ENCODE measurements at places on chromosomes 11 and 22.
A peak's percentile ranks its signal among the peaks of the same experiment; 100 is the strongest.

GRCh38 chr11:87076260-87076783 is 38.6 kb downstream of the TMEM135 start:
- DNase-seq, result no peak

DNA sequence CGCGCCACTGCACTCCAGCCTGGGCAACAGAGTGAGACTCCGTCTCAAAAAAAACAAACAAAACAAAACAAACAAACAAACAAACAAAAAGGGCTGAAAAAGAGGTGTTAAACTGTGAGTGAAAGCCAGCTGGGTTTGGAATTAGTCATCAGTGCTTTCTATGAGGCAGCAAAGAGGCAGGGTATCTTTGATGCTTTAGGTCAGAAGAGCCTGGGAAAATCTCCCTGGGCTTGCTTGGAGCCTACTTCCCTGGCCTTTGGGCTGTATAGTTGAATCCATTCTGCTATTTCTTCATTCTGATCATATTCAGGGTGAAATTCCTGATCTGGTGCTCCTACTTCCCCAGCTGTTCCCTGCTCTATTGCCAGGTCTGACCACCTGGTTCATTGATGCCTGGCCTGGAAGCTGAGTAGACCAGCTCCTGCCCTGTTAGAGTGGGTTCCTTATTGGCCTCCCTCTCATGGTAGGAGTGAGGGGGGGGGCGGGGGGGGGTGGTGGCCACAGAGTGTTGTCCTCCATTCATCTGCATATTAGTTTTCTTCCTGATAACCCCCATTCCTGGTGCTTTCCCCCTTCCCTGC is 65.6 kb downstream of the INSC start:
- no peak for DNase-seq

DNA sequence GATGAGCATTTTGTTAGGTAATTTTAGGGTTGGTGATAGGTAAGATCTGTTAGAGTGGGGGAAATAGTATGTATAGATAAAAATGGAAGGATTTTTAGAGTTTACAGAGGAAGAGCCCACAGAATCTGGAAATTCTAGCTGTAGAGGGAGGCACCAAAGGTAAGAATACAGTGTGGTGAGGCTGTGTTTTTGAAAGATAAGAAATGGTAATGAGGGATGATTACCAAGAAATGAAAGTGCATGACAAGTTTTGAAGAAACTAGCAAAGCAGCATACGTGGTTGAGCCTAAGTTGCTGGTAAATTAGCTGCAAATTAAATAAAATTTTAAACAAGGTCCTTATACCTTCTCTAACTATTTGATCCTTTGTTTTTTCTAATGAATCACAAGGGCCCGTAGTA is 14.6 kb upstream of the RASSF10 start:
- no peak for DNase-seq

DNA sequence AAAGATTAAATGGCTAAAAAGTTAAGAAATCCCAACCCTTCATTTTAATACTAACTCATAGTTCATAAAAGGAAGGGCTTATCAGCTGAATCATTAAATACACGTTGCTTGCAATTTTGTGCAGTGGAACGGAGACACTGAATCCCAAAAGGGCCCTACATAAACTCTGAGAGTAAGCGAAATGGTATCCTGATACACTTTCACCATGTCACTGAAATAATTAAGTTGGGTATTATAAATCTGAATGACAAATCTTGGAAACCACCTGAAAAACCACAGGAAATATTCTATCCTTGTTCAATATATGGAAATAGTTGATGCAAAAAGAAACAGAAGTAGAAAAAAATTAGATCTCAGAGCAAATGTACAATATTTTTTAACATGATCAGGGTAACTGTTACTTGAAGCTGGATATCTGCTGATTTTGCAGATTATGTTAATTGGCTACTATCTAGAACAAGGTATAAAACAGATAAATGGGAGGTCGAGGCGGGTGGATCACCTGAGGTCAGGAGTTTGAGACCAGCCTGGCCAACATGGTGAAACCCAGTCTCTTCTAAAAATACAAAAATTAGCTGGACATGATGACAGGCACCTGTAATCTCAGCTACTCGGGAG is 55.1 kb downstream of the MAML2 start:
- DNase-seq, result no peak

- DNase-seq, result no peak
Observed at GRCh38 chr11:16603890-16604793, 134.3 kb upstream of the C11orf58 start.

DNA sequence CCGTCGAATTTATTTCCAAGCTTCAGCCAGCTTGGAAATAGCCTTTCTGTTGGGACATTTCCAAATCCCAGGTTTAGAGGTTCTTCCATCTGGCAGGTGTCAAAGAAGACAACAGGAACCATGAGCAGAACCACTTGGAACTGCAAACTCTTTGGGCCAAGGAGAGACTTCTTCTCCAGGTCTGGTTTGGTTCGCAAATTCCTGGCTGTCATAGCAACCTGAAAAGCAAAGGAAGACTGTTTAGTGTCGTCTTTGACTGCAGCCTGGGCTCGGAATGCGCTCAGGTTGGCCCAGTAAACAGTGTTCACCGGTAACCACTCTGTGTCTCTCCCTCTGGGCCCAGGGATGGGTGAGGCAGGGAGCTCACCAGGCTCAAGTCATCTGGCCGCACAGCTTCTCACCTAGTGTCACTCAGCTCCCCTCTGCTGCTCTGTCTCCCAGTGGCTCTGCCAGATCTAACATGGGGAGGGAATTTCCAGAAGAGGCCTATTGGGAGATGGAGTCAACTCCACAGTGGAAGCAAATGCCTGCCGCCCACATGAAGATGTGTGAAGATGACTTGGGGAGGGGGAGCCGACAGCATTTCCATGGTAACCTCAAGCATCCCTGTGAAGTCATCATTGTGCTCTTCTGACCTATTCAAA is 11.9 kb upstream of the CLMP start:
- no peak for DNase-seq

DNA sequence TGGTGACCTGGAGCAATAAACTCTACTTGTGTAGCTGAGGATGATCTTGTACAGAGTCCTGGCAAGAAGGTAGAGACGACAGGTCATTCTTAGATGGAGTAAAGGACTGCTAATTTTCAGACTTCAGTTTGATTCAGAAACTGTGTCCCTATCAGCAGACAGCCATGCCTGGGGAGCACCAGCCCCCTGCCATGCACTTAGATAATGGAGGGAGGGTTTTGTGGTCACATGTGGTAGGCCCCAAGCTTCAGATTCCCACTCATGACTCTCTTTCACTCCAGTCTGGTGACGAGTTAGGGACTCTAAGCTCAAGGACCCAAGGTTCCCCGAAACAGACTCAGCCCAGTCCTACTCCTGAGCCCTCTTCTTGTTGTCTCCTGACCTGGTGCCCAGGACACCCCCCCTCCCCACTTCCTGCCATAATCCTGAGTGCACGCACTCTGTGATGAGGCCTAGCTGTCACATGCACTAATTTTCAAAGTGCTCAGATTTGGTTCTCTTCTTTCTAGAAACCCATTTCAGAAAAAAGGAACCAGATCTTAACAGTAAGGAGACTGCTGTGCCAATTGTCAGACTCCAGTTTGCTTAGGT is 10.2 kb upstream of the AMPD3 start:
- DNase-seq, result no peak

- DNase-seq, result no peak
Observed at GRCh38 chr11:14331476-14332136, 27.4 kb downstream of the RRAS2 start.

DNA sequence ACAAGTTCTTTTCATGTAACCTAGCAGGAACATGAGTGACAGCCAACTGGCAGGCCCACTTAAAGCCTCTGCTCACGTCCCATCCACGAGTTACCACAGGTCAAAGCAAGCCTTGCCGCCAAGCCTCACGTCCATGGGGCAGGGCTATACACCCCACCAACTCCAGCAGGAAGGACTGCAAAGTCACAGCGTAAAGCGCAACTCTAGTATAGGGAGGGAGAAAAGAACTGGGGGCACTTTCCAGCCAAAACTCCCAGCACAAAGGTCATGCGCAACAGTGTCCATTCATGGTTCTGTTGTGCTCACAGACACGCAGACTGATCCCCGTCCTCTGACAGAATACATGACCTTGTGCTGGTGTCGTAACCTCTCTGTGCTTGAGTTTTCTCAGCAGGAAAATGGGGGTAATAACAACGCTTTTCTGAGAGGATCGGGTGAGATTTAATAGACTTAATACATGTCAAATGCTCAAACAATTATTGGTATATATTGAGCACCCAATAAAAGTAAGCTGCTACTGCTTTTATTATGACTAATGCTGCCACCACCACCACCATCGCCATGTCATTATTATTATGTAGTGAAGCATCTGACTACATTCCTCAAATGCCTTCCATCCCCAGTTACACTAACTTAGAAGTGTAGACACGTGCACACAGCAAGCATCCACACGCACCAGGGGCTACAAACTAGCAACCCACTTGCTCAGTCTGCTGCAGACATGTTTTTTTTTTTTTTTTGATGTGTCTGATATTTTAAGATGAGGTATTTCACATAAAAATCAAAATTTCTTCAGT is 104.4 kb upstream of the PARVA start:
- DNase-seq, result no peak

- no peak for DNase-seq
Observed at GRCh38 chr22:47196881-47197772, 434.7 kb downstream of the TBC1D22A start.

DNA sequence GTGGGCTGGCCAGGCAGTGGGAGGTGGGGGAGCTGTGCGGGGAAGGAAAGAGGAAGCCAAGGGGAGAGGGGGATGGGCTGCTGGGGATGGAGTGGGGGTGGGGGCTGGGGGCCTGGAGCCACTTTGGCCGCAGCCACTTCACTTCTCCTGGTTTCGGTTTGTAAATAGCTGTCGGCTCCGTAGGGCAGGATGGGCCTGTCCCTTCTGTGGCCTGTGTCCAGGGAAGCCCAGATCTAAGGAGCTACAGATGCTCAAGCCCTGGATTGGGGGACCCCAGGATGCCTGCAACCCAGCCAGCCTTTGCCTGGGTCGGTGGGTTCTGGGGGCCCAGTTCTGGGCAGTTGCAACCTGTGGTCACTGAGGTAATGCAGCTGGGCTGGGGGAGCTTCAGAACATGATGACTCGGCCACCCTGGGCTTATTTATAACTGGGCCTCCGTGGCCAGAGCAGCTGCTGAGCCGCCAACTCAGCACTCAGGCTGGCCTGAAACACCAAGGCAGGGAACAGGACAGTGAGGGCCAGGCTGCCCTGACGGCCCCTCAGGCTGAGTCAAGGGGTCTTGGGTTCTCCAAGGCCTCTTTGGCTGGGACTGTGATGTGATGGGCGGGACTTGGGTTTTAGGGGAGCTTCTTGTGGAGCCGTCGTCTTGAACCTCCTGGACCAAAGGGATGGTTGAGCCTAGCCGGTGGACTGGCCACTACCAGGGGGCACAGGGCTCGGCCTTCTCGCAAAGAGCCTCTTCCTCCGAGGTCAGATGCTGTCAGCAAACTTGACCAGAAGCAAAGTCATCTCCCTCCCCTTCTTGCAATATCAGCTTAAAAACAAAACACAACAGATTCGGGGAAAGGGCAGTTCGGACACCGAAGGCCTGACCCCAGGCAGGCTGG is 15.0 kb upstream of the SLC39A13 start:
- DNase-seq, result peak; percentile 40

DNA sequence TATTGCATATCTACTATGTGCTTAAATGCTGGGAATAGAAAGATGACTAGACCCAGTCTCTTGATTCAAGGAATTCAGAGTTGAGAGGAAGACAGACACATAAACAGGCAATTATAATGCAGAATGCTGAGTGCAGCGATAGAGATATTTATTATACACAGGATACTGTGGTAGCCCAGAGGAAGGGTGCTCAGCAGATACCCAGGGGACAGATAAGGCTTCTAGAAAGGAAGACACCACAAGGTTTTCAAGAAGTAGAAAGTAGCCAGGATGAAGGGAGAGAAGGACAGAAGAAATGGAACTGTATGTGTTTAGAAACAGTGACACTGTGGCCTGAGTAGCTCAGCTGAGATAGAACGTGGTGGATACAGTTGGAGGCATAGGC is 79.4 kb upstream of the NNMT start:
- no peak for DNase-seq

GRCh38 chr22:38316364-38317121 is 690 bp downstream of the CSNK1E start:
- peak; percentile 36 for DNase-seq

DNA sequence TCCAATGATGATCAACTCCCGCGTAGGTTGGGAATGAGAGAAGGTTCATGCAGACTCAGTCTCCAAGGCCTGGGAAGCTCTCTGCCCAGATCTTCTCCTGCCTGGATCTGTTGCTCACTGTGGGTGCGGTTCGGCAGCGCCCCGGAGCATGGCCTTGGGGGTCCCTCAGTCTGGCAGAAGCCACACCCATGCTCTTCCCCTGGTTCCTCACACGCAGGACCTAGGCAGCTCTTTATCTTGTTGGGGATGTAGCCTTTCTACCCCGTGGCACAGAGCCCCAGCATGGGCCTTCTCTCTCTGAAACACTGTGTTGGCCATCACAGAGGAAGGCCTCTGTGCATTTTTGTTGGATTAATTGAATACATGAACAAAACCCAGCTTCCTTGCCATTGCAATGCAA is 1461.6 kb downstream of the BRD1 start:
- no peak for DNase-seq

DNA sequence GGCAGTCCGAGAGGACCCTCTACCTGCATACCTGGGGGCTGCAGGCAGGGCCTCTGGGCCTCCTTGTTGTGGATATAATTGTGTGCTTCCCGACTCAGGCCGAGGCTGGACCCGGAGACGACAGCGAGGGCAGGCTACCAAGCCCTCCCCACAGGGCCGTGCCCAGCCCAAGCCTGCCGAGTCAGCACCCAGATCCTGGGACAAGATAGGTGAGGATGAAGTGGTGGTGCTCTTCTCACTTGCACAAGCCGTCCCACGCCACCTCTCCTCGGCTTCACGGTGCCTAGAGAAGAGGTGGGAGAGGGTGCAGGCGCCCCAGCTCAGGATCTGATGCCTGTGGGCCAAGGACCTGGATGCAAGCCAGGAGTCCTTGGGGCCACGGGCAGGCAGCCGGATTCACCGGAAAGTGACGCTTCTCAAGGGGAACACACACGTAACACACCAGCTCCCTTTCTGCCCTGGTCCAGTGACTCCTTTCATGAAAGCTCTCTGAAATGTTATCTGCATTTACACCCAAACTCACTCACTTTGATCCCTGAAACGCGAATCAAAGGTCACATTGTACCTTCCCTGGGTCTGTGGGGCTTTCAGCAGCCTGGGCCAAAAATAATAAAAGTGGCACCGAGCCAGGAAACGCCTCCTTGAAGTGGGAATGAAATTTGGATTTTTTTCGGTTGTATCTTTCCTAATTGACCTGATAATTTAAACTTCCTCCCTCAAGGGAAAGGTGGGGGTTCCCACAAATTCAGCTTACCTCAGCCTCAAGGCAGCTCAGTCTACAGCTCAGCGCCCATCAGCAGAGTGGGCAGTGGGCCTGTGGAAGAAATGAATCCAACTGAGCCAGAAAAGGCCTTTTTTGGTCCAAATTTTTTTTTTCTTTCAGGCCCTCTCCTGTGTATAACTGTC is 1.1 kb upstream of the GNB1L start:
- DNase-seq, result peak; percentile 89

- DNase-seq, result peak; percentile 90
Observed at GRCh38 chr11:96062134-96062533, 138.2 kb upstream of the MTMR2 start.

DNA sequence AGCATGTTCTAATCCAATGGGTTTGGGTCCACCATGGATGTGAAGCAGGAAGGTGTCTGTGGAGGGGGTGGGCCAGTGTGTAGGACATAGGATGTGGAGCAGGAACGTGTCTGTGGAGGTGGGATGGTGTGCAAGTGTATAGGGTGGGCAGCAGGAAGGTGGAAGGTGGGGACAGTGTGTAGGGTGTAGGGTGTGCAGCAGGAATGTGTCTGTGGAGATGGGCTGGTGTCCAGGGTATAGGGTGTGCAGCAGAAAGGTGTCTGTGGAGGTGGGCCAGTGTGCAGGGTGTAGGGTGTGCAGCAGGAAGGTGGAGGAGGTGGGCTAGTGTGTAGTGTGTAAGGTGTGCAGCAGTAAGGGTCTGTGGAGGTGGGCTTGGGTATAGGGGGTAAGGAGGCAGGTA is 1068.0 kb downstream of the NTM start:
- DNase-seq, result no peak

Measured in kidney capillary endothelial cell (primary cell).